PC-3 (cell line): ENCODE measurements at places on chromosomes 3 and 15. TPM values are rescaled to one million over a fixed set of nuclear protein-coding genes. Genes with fewer than 3 reads are reported as not detected.

CELSR3 gene
- 0.92 and 1.1 TPM in 2 replicates for total RNA-seq

FGF12 gene
- total RNA-seq: not detected in 2 replicates

GRCh38 chr3:172061724-172062184 lies 22.4 kb downstream of the FNDC3B start:
- 0 out of 2 replicates have a peak overlapping the region, but pooled peaks have one; percentile 4 for H3K4me3 ChIP-seq
- H3K4me1 ChIP-seq: peaks cover 26% of the 10 kb centered on the region
- H3K27ac ChIP-seq: peak overlapping the region; percentile 3; the same call in 1 of the 2 replicates
- H3K36me3 ChIP-seq: peaks cover 9% of the 10 kb centered on the region; the same call in 1 of the 2 replicates
- no peaks in the 10 kb centered on the region for H3K27me3 ChIP-seq

ZNF660 gene
- total RNA-seq: not detected in 2 replicates
